ENCODE measurements at places on chromosomes 4 and X.

- DNase-seq, result no peak
These were observed 36.9 kb downstream of the STARD8 start for GRCh38 chrX:68684291-68684918.

DNA sequence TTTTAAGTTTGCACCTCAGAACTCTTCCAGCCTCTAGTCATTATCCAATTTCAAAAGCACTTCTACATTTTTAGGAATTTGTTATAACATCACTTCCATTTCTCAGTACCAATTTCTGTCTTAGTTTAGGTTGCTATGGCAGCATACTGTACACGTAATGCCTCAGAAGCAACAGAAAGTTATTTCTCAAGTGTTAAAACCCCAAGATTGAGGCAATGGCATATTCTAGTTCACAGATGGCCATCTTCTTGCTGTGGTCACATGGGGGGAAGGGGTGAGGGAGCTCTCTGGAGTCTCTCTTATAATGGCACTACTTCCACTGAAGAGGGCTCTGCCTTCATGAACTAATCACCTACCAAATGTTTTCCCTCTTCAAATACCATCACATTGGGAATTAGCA, 220.3 kb upstream of the CTSO start:
- DNase-seq, result no peak

GRCh38 chr4:98176531-98176930, 33.3 kb upstream of the STPG2 start:
- DNase-seq, result no peak

DNA sequence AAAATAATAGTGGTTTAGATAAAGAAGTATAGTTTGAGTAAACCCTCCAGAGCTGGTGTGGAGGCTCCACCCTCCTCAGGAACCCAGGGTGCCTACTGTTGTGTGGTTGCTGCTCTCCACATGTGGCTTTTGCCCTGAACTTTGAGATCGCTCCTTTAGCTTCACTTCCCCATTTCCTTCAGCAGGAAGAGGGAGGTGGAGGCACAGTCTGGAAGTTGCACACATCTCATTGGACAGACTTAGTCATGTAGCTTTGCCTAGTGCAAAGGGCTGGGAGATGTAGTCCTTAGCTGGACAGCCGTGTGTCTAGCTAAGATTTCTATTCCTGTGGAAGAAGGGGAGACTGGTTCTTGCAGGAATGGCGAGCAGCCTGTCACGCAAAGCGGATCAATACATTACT, 37.9 kb downstream of the RGS12 start:
- no peak for DNase-seq

DNA sequence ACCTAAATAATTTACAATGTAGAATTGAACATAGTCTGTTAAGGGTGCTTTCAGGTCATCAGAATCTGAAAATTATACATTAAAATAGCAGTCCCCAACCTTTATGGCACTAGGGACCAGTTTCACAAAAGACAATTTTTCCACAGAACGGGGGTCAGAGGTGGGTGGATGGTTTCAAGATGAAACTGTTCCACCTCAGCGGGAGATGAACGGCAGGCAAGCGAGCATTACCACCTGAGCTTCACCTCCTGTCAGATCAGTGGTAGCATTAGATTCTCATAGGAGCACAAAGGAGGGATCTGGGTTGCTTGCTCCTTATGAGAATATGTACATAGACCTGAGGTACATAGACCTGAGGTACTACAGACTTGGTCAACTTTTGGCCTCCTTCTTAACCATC, 29.0 kb downstream of the LRBA start:
- no peak for DNase-seq

- DNase-seq, result no peak
These were observed 37.3 kb upstream of the TRIM2 start for GRCh38 chr4:153166716-153167501.

GRCh38 chr4:111214371-111214770, 591.5 kb upstream of the PITX2 start:
- DNase-seq, result no peak

- no peak for DNase-seq
These were observed 48.6 kb downstream of the ACOX3 start for GRCh38 chr4:8391972-8392371.

DNA sequence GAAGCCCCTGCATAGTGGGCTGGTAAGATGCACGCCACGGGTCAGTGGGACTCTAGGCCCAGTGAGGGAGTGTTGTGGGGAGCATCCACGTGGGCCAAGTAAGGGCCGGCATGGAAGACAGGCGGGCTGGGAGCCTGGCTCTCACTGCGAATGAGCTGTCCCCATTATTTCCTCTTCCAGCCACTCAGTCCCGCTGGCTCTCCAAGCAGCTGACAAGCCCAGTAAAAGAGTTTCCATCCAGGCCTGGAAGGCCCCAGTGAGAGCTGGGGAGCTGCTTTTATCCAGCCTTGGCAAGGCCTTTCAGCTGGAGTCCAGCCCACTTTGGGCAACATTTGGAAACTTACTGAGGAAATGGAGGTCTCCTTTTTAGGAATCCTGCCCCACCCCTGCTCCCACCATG, 24.9 kb downstream of the APLN start:
- no peak for DNase-seq

- no peak for DNase-seq
These were observed 155.8 kb downstream of the SH2D1A start for GRCh38 chrX:124502166-124502565.

Measured in stimulated activated CD8-positive, alpha-beta memory T cell treated with anti-CD3 and anti-CD28 coated beads, Interleukin-12 subunit alpha, Interleukin-12 subunit beta, amount 100 ng/mL, for 4 hours (primary cell).